Heart right ventricle (tissue), 16 donors: ENCODE measurements at places on chromosomes 2 and 18. TPM values are rescaled to one million over a fixed set of nuclear protein-coding genes. Genes with fewer than 3 reads are reported as not detected.

Gene ABHD1
- 2.4 TPM for total RNA-seq

DNA sequence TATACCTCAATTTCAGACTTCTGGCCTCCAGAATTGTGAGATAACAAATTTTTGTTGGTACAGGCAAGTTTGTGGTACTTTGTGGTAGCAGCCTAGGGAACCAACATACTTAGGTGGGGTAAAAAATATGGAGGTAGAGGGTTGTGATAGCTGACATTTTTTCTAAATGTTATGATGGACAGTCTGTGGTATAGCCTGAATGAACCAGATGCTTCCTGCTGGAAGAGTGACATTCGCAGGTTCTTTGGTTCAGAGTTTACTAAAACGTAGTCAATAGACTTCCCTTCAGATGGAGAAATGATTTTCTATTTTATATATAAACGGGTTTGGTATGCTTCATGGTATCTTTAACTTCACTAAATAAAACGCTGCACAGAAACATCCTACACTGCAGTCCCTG, 42.8 kb downstream of the PMAIP1 start:
- no peak for DNase-seq

DNA sequence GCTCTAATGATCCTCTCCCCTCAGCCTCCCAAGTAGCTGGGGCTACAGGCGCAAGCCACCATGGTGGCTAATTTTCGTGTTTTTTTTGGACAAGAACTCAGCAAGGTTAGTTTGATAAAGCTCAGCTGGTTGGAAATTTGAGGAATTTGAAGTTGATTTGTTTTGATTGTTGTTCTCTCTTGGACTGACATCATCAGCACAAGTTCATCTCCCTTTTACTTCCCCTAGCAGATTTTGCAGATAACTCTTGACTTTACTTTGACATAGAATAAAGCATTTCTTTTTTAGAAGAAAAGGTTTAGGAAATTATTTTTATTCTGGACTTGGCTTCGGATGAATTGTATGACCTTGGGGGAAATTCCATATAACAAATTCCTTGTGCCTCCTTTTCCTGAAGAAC, 74.9 kb upstream of the DLX2 start:
- no peak for DNase-seq

DNA sequence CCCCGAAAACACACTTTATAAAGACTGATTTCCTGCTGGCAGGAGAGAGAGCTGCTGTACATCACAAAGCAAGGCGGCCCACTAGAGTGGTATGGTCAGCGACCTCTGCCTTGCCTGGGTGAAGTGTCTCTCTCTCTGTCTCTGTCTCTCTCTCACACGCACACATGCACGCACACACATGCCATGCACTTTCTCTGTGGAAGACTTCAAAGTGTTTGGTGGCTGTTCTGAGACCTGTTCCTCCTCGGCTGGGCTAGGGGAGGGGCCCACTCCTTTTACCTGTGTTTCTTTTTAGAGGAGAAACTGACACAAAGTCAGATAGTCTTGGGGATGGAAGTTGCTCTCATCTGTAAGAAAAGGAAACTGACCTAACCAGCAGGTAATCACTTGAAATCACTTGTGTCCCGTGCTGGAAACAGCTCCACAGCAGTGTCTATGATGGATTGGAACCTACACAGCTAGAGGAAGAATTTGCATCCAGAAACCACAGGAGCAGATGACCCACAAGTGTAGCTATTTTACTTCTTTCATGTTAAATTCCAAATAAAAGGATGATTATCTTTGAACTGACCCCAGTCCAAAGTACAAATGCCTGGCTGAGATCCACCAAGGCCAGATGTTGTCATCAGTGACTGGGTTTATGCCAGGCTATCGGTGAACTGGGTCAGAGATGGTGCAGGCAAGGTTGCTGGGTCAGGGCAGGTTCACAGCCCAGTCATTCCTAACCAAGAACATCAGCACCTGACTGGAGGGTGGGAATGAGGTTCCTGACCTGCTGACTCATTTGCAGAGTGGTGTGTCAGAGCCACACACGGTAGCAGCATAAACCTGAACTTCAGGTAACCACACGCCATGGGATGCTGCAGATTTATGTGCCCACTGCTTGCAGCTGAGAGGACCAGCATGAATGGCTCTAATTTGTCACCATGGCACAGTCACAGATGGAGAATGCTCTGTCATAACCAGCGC, 63.0 kb downstream of the NPAS2 start:
- DNase-seq: no peak

DNA sequence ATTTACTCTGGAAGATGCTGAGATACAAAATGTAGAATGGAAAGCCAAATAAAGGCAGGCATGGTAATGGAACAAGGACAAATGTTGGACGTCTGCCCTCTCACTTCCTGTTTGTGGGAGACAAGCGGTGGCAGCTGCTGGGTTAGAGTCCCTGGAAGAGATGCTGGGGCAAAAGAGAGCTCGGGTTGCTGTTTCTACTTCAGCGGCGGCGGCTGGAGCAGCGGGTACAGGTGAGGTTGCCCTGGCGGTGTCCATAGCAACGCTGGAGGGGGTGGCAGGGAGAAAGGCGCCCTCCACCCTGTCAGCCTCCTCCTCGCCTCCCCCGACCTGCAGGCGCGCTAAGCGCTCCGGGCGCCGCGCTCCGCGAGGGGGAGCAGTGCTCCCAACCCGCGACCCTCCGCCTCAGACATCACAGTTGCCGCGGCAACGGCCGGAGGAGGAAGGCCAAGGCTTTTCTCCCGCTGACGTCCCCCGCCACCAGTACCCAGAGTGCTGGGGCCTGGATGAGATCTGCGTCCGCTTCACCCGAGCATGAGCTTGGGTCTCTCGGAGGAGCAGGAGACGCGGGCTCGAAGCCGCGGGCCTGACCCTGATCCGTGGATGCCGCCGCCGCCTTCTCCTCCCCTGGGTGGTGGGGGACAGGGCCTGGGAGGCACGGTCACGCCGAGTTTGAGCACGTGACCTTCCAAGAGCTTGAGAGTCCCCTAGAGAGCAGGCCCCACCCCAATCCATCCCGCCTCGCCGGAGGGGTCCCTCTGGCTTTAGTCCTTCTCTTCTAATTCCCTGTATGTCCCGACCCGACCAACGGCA, 65.6 kb downstream of the NOL4 start:
- DNase-seq: peak; percentile 3

DNA sequence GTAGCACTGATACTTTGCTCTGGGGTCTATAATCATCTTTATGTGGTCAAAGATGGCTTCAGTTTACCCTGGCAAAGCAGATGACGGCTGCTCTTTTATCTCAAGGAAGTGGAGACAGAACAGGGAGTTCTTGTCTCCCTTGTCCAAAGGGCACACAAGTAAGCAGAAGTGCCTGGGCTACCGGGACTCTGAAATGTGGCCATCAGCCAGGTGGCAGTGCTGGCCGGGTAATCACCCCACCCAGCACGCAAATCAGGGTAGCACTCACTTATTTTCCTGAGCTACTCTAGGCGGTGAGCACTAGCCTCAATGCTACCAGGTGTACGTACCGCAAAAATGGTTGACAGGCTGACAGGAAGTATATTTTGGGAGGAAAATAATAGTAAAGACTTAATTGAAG, 119.7 kb upstream of the ETAA1 start:
- DNase-seq: no peak

- DNase-seq: no peak
These were observed 18.3 kb upstream of the BMP10 start for GRCh38 chr2:68889500-68889899.
